Activated T-helper 1 cell treated with anti-CD3 and anti-CD28 coated beads, Interleukin-2, amount 50 U/mL, for 16 hours (primary cell): ENCODE measurements at places on chromosomes 12 and 14.

DNA sequence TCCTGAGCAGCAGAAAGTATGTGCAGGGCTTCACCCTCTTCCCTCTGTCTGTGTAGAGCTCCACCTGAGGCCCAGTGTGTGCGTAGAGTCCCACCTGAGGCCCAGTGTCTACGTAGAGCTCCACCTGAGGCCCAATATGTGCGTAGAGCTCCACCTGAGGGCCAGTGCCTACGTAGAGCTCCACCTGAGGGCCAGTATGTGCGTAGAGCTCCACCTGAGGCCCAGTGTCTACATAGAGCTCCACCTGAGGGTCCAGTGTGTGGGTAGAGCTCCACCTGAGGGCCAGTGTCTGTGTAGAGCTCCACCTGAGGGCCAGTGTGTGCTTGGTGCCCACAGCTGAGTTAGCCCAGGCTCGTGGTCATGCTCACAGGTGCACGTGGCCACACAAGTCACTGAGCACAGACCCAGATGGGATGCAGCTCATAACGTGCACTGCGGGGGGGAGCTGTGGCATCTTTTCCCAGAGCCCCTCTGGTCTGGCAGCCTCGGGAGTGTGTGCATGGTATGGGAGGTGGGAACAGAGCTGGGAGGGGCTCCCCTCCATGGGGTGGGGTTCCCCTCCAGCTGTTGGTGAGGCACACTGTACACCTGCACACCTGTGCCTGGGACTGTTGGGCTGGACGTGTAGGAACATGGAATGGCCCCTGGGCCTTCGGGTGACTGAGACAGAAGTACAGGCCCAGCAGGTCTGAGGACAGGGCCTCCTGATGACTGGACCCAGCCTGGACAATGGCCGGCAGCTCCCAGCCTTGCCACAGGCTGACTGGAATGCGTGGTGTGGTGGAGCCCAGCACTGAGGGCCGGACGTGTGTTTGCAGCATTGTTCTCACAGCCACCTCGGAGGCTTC, 20.1 kb downstream of the PACS2 start:
- no peak for DNase-seq

- DNase-seq: no peak
These were observed 7.4 kb upstream of the ATG101 start for GRCh38 chr12:52062167-52063081.

GRCh38 chr12:30796891-30797371, 42.2 kb upstream of the CAPRIN2 start:
- no peak for DNase-seq

DNA sequence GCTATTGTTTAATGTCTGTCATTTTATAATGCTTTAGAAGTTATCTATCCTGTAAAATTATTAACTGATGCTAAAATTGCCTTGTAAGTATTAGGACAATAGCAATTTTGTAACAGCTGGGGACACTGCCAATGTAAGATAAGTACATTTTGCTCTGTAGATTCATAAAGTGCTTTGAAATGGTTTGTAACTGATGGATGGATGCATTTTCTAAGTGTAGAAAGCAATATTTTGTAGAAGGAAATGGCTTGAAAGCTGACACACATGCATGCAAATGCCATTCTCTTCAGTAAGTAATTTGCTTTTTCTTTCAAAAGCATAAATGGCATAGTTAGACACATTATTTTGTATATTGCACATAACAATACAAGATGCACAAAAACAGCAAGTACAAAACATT, 129.8 kb downstream of the FOXG1 start:
- no peak for DNase-seq

- DNase-seq: no peak
These were observed 13.0 kb downstream of the TRMT61A start for GRCh38 chr14:103541709-103542604.

- no peak for DNase-seq
These were observed 79.0 kb downstream of the TMEM30B start for GRCh38 chr14:61202124-61202523.

GRCh38 chr14:69013943-69014782, 35.1 kb upstream of the ACTN1 start:
- no peak for DNase-seq

DNA sequence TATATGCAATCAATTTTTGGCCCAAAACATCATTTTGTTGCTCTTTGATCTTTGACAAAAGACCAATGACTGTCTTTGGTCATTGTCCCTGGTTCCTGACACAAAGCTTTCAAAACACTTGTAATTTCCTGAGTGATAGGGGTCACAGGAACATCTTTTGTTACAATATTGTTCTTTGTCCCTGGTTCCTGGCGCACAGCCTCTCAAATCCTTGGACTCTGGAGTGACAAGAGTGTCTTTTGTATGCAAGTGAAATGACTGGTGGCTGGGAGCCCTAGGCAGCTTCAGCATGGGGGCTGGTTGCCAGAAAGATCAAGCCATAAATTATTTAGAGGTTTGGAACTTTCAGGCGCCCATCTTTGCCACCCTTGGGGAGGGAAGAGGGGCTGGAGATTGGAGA, 53.9 kb downstream of the DNAH10 start:
- no peak for DNase-seq

GRCh38 chr12:24072302-24072701, 122.8 kb upstream of the SOX5 start:
- DNase-seq: no peak

DNA sequence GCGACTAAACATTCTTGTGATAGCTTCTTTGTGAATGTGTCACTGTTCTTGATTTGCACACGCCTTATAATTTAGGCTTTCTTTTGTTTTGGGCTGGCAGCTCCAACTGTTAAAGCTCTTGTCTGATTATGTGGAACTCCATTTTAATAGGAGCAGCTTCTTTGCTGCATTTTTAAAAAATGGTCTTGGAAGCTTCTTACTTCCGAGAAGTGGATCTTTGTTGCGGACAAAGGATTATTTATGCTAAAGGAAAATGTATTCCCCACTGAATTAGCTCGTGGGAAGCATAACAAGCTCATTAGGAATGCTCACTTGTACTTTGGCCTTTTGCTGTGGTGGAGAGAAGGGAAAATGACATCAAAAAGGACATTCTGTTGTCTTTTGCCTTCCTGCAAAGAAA, 20.0 kb downstream of the GAS2L3 start:
- no peak for DNase-seq

GRCh38 chr14:67332468-67332867, 27.1 kb downstream of the ATP6V1D start:
- no peak for DNase-seq

DNA sequence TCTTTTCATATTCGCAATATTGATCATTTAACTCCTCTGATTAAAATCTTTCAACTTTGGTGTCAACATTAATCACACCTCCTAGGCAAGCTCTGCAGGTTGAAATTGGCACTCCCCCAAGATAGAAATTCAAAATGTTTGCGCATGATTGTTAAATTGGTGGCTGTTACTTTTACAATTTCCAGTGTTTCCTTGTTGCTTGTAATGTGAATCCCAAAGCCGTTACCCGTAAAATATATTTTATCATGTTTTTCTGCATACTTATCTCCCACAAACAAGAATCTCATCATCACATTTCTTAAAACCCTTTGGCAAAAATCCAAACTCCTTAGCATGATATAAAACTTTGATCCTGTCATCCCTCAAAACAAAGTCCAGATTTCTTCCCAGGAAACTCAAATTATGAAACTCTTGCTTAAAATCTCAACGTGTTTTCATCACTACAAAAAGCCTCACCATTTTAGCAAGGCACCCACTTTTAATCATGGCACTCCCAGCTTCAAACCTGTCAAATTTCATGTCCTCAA, 14.7 kb downstream of the RTL1 start:
- DNase-seq: no peak

- DNase-seq: no peak
These were observed 272.1 kb downstream of the DIO2 start for GRCh38 chr14:79939235-79939634.

GRCh38 chr12:110745542-110746284, 3.0 kb upstream of the PPP1CC start:
- DNase-seq: no peak

DNA sequence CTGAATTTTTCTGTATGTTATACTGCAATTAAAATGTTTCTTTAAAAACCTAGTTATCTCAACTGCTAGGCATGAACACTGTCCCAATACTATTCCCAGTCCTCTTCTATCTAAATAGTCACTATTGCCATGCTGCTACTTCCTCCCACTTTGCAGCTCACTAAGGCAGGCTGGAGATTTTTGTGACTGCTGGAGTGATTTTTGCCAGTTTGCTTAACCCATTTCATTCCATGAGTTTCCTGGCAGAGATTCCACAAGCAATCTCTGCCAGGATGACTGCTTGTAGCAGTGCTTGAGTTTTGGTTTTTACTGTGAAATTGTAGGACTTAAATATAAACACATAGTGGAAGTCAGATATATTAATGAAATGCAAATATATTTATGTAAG, 80.8 kb downstream of the BHLHE41 start:
- no peak for DNase-seq

DNA sequence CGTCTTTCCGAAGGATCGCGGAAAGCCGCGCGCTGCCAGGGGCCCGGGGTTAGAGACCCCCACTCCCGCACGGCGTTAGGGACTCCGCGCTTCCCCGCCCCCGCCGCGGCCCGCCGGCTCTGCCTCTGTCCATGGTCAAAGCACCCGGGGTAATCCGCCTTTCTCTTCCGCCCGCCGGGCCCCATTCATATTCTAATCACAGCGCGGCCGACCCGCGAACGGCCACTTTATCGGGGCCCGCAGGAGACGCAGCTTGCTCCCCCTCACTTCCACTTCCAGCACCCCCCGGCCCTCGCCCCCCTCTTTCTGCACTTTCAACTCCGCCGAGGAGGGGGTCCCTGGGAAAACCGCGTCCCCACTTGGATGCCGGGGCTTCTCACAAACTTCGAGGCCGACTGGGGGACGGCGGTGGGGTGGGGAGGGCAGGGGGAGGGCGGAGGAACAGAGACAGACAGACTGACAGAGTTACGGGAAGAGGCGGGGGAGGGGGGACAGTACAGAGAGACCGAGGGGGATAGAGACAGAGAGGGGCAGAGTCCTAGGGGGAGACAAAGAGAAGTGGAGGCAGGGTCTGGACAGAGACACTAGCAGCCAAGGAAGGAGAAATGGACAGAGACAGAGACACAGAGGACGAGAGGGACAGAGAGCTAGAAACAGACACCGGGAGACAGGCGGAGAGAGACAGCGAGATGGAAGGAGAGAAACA, 1.1 kb upstream of the RFX4 start:
- DNase-seq: no peak
